ENCODE measurements at places on chromosomes 16 and 17.

- DNase-seq: no peak
These were observed 15.6 kb upstream of the SLC38A8 start for GRCh38 chr16:84058211-84058610.

GRCh38 chr17:82912484-82913089 lies 72.8 kb upstream of the ZNF750 start:
- DNase-seq: no peak

DNA sequence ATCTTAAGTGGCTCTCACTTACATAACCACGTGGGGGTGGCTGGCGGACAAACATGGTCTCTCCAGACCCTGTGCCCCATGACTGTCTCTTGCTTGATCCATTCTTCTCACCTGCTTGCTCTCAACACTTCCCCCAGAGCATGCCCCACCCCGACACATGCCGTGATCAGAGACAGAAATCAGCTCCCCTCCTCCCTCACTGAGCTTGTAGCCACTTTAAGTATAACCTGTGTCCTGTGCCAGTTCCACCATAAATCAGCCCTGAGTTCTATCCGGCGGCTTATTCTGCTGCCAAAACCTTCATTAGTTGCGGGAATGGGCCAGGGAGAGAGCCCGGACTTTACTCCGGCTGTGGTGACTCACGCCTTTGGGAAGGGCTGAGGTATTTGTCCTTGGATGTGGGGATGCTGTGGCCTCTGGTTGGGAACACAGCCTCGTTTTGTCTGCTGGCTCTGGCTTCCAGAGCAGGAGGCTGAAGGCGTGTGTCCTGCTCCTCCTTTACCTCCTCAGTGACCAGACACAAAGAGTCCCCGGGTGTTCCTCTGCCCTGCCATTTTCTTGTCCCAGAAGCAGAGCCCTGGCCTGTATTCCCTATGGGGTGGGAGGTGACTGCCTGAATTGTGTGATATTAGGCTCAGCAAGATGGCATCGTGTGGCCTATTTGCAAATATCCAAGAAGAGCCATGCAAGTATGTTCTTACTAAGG lies 21.1 kb downstream of the ANKRD40 start:
- DNase-seq: no peak

- DNase-seq: no peak
These were observed 32.7 kb downstream of the ZNF750 start for GRCh38 chr17:82807101-82807500.

- DNase-seq: no peak
These were observed 114.4 kb upstream of the IRX6 start for GRCh38 chr16:55209626-55210025.

GRCh38 chr17:9150446-9151090 lies 129.3 kb downstream of the NTN1 start:
- no peak for DNase-seq

DNA sequence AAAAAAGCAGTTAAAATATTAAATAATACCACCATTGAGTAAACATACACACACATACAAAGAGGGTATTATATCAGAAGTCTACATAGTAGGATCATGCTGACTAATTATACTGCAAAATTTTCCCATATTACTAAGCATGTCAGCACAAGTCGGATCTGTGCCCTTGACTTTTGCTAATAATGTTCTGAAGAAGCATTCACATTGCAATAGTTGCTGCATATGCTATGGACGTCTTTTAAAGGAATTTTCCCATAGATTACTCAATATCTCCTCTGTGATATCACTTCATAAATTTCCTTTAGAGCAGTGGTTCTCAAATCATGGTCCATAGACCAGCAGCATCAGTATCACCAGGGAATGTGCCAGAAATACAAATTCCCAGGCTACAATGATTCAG lies 110.9 kb upstream of the NUDT7 start:
- no peak for DNase-seq

- no peak for DNase-seq
These were observed 92.4 kb upstream of the RPH3AL start for GRCh38 chr17:444879-445454.

GRCh38 chr17:80758481-80759376 lies 214.1 kb downstream of the RPTOR start:
- no peak for DNase-seq

DNA sequence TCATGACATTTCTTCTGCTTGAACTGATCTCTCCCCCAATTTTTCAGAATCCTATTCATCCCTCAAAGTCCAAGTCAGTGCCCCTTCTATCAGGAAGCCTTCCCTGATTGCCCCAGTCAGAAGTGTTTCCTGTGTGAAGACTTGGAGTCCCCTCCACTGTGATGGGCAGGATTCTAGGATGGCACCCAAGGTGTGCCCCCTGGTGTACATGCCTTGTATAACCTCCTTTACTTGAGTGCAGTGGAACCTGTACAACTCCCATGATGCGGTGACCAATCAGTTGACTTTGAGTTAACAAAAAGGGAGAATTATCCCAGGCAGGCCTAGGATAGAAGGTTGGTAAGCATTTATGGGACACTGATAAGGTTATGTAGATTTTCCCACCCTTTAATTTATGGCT lies 23.4 kb downstream of the MYH13 start:
- DNase-seq: no peak

GRCh38 chr17:30421592-30421991 lies 42.9 kb downstream of the CPD start:
- DNase-seq: no peak

- no peak for DNase-seq
These were observed 944 bp upstream of the WFIKKN1 start for GRCh38 chr16:629833-630248.

- no peak for DNase-seq
These were observed 17.7 kb downstream of the USP10 start for GRCh38 chr16:84717484-84717883.

DNA sequence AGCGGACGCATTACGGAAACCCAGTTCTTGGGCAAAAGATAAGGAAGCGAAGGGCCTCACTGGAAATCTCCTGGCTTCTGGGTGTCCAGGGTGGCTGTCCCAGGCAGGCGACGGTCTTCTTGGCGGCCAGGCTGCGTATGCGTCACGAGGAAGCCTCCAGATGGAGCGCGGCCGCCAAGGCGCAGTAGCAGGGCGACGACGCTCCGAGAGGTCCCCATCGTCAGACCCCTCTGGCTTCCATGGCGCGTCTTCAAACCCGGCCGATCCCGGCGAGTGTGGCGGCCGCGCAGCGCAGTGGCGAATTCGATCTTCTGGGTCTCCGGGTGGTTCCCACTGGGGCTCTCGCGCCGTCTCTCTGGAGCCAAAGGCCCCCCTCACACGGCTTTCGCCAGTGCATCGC lies 13.8 kb upstream of the ANKRD40CL start:
- DNase-seq: no peak

DNA sequence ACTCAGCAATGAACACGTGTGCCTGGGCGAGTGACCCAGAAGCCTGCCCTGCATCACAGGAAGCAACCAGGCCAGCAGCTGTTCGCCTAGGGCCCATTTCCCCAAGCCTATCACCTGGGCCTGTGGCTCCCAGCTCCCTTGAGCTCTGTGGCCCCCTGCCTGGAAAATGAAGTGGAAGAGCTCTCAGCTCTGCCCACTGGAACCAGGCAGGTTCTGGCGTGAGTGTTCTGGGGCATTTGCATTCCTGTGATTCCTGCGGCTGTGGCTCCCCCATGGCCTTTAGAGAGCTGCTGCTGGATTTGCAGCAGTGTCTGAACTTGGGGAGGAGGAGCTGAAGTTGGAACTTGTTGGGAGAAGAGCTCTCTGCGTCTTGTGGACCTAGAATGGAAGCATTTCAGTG lies 22.8 kb downstream of the PGS1 start:
- DNase-seq: no peak

DNA sequence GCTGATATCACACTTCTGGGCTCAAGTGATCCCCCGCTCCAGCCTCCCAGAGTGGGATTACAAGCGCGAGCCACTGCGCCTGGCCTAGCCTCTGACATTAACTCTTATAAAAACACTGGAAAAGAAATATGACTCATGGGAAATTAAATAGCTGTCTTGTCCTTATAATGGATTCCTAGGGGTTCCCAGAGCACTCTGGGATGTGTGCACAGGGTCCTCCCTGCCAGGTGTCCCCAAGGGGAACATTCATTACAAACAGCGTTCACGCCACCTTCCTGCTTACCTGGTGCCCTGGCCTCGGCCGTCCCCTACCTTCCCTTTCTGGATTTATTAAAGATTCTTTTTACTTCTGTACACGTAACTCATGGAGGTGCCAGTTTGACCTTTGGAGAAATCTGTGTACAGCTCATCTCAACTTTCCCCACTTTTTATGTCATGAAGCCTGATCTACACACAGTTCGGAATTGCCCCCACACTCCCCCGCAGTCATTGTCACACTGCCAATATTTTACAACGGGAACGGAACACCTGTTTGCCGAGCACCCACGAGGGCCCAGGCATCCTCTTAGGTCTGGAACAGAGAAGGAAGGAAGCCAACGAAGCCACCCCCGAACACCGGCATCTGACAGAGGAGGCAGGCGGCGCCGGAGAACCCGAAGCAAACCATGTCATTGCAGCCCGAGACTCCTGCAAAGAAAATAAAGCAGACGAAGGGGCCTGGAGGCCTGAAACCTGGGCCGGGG lies 39.7 kb upstream of the MEAK7 start:
- no peak for DNase-seq

- DNase-seq: no peak
These were observed 58.4 kb downstream of the TMEM100 start for GRCh38 chr17:55664287-55664686.

- no peak for DNase-seq
These were observed 74.6 kb downstream of the KSR1 start for GRCh38 chr17:27530764-27531391.

DNA sequence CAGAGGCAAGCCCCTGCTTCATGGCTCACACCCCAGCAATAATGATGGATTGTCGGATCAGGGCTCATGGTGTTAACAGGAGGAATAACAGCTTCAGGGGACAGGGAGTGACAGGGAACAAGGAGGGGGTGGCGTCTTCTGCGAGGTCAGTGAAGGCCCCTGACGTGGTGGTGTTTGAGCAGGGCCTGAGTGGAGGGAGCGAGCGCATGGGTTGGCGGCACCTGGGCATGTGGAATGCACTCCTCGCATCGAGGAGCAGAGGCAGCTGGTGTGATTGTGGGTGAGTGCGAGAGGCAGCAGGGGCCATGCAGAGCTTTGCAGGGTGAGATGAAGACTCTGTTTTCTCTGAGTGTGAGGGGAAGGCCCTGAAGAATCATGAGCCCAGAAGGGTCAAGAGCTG lies 33.3 kb downstream of the CLUAP1 start:
- DNase-seq: no peak

DNA sequence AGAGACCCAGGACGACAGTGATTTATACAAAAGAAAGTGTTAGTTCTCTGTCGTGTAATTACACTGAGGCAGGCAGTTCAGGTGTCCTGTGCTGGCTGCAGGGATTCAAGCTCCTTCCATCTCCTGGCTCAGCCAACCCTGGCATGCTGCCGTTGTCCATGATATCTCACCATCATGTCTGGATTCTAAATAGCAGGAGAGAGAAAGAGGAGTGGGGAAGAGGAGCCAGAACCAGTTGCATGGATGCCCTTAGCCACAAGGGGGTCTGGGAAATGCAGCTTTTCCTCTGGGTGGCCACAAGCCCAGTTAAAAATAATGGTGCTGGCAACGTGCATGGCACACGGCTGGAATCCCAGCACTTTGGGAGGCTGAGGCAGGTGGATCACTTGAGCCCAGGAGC lies 9.7 kb downstream of the C16orf54 start:
- DNase-seq: no peak

DNA sequence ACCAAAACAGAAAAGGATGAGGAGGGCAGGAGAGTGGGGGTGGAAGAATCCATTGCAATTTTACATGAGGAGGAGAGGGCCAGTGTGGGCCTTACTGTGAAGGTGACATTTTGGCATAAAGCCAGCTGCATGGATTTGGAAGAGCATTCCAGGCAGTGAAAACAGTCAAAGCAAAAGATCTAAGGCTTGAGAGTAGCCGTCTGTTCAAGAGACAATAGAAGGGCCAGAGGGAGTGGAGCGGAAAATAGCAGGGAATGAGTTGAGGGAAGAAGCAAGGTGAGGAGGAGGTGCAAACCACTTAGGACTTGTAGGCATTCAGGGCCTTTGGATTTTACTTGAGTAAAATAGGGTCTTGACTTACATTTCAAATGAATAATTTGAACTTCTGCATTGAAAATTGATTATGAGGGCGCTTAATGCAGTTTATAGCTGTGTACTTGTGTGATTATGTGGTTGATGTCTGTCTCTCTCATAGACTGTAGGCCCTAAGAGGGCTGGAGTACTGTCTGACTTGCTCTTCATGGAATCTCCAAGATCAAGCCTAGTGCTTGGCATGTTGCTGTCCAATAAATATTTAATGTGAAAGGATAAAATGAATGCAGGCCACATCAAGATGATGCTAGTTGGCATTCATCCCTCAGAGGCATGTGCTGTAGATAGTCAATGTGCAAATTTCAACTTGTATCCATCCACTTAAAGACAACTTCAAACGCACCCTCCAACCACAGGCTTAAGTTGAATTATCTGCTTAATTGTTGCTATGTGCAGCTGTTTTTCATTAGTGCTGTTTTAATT lies 772.1 kb upstream of the RBFOX1 start:
- no peak for DNase-seq

DNA sequence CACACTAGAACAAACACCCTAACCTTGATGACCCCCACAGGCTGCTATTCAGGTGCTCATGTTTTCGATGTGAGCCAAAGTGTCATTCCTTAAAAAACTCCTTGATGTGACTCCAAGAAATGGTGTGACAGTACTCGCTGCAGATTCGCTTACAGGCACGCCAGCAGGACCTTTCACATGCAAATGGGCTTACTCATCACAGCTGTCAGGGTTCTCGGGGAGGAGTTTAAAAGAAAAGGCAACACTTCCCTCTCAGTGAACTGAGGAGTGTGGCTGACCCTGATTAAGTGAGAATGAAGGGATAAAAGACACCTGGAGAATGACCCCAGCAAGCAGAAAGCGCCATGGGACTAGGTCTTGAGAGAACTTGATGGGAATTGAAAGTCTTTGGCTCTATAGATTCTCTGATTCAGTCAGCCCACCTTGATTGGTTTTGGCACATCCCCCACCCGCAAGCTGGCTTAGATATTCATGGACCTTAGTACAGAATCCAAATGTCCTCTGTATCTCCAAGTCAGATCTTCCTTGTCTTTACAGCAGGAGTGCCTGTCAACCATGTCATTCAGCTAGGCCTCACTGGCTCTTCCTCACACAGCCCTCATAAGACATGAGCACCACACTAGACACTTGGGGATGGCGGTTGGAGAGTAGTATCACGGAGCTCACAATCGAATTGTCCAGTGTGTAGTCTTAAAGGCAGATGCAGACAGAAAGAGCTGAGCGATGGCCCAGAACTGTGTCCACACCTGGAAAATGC lies 82.6 kb downstream of the HIC1 start:
- DNase-seq: no peak

GRCh38 chr16:1723450-1724147 lies 17.6 kb downstream of the MAPK8IP3 start:
- DNase-seq: no peak

- DNase-seq: no peak
These were observed 24.1 kb downstream of the PSMD7 start for GRCh38 chr16:74320707-74321106.

GRCh38 chr17:69539781-69540319 lies 125.4 kb downstream of the MAP2K6 start:
- no peak for DNase-seq

GRCh38 chr16:30348929-30349328 lies 6.2 kb downstream of the CD2BP2 start:
- no peak for DNase-seq

GRCh38 chr17:48933035-48933434 lies 11.6 kb downstream of the SNF8 start:
- no peak for DNase-seq
